ENCODE measurements at places on chromosomes 6 and 20.

- no peak for DNase-seq
Observed at GRCh38 chr6:91198588-91199255, 611.9 kb upstream of the MAP3K7 start.

DNA sequence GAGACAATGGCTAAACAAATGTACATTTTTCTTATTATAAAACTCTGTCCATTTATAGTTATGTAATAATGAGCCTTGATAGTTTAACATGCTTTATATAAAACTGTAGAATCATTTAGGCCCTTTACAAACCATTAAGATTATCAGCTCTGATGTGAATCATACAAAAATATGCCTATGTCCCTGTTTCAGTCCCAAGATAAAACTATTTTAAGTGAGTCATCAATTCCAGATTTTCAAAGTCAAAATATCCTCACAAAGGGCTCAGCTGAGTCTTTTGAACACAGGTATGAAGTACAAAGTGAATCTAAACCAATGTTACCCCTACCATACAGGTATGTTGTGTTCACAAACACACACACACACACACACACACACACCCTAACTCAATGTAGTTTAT is 88.0 kb downstream of the PTPRK start:
- DNase-seq = no peak

DNA sequence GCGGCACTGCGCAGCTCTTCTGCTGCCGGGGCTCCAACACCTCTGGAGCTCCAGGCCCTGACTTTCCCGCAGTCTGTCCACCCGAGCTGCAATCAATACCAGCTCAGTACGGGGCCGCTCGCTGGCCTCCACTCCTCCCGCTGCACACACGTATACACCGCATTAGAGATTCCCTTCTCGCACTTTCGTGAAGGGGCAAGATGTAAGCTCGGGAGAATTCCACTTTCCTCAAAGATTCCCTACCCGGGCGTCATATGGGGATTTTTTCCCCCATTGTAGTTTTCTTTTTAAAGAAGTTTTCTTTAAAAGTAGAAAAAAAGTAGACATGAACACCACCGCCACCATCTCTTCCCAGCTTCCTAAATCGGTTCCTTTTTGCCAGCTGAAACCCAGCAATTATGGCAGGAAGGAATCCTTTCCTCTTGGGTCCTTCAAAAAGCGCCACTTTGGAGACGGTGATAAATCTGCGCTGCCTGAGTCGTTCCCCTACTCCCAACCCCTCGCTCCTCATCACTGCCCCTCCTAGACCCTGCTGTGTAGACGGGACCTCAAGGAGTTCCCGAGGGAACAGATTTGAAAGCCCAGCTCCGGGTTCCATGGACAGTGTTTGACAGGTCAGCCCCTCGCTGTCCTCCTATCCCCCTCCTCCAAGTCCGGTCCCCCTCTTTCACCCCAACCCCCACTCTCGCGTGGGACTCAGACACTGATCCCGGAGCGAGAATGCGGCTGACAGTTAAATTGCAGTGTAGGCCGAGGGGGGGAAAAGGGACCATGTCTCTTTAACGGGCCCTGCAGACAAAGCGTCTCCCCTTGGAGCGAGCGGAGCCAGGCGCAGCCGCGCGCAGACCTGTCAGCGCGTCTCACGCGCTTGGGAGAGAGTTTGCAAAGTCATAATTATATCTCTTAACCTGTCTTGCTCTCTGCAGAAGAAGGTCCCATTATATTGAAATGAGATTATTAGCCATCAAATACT is 39.5 kb downstream of the NCR2 start:
- no peak for DNase-seq

DNA sequence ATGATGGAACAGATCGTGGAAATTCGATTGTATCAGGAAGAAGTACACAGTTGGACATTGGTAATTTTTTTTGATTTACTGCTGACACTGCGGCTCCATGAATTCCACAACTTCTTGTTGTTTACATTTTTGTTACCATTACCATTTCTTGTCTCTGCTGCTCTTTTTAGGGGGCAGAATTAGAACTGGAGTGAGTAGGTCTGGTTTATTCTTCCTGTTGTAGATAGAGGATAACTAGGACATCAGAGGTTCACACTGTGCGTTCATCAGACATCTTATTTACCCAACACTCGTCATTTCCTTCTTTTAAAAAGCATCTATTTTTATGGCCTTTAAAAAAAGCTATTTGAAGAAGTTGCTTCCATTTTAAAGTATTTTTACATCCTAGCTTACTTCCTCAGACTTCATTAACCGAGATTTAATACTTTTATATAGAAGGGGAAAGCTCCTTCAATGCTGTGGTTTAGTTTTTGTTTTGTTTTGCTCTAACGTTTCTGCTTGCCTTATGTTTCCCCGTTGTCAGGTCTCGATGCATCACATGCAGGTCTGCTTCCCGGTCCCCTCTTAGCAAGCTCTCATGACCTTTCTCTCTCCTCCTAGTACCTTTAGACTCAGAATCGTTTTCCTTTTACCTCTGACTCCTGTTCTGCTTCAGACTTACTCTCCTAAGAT is 139.1 kb downstream of the ARID1B start:
- DNase-seq = no peak

DNA sequence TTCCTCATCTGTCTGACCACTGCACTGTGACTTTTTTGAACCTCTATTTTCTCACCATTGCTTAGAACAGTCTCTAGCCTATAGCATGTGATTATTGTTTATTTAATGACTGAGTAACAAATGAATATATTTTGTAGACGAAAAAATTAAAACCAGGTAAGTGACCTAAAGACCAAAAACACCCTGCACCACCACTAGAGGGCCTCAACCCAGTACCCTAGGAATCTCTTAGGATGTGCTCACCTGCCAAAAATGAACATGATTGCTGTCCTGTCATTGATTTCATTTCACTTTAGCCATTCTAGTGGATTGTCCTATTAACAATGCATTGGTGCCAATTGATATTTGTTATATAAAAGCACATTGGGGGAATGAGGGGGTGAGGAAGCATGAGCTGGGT is 199.1 kb downstream of the COL9A1 start:
- DNase-seq = no peak

DNA sequence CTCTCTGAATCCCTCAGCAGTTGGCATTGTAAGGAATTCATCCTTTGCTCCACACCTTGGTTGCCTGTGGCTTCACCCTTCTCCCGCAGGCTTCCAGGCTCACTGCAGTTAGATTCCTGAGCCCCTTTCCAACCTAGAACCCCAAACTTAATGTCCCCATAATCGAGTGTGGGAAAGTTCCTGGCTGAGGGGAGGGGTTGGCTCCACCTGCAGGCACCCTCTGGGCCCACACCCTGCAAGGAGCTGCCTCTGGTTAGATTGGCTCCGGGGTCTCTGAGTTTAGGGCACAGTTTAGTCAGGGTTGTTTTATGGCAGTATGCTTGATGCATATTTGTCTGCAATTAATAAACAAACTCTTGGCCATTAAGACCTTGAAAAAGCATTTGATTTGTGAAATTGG is 63.4 kb downstream of the MTHFD1L start:
- DNase-seq = no peak

DNA sequence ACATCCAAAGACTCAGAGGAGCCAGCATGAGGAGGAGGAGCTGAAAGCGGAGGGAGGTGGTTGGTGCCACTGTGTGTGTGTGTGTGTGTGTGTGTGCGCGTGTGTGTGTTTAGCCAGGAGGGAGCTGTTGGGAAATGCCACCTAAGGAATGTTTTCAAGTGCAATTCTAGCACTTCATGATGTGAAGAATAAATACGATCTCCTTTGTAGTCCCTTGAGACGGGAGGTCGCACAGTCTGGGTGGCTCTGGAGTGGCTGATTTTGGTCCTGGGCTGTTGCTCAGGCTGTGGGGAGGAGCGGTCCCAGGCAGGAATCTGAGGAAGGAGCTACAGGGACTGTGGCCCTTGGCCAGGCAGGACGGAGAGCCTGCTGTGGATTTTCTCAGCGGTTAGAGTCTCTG is 93.7 kb downstream of the PPP1R14C start:
- DNase-seq = no peak

GRCh38 chr6:36285187-36285671 is 15.4 kb downstream of the PNPLA1 start:
- no peak for DNase-seq

- DNase-seq = no peak
Observed at GRCh38 chr6:166478782-166479592, 96.2 kb upstream of the MPC1 start.

DNA sequence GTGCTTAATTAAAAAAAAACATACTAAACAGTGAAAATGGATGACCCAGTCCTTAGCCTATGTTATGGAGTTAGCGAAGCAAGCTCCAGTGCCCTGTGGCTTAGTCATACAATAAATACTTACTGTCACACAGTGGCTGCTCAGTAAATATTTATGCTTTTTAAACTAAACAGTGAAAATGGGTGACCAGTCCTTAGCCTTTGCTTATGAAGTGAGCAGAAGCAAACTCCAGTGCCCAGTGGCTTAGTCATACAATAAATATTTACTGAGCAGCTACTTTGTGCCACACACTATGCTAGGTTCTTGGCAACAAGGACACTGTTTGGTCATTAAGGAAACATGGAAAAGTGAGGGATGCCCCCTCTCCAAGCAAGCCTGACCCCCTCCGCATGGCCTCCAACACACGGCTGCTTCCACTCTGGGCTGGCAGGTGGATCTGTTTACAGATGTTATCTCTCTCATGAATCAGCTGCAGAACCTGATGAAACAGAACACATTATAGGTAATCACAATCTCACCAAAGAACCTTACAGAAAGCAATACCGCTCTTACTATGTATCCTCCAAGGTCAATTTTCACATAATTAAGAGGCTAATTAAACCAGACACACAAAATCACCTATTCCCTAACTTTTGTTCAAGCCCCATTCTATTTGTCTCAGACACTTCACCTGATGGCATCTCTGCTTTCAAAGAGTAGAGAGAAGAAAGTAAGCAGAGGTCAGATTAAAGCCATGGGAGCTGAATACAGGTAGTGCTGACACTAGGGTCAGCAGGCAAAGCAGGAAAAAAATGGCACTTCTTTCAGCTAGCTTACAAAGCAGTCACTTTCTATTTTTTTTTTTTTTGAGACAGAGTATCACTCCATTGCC is 27.3 kb downstream of the CDK5RAP1 start:
- no peak for DNase-seq

- DNase-seq = no peak
Observed at GRCh38 chr6:94289131-94289530, 869.8 kb upstream of the EPHA7 start.

DNA sequence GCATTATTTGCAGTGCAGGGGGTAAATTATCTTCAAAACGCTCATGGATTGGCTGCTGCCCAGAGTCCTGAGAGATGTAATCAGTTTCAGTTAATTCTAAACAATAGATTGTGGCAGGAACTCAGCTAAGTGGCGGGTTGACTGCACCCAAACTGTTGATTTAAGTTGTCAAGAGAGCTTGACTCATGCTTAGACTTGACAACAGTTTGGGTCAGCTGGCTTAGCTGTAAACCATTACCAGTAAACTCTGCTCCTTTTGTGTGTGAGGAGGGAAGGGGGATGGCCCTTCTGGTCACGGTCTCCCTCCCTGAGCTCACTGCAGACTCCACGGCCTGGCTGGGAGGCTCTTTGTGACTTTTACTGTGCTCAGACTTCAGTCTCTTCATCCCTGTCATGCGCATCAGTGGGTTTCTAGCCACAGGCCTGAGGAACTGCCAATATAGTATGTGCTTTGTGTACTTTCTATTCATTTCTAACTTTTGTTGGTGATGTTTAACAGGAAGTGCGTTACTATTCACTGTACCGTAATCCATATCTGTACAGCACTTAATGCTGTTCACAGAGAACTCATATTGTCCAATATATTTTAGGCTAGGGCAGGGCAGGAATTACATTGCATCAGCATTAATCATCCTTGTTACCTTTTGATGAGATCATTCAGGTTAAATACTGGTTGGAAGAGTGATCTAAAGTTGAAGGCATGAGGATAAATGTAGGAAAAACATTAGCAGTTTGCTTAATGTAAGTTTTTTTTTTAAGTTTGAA is 488.3 kb downstream of the CDKAL1 start:
- DNase-seq = no peak

GRCh38 chr20:32207626-32208498 is at the start of the genes PLAGL2 and POFUT1:
Gene PLAGL2, minus strand, starts transcription at chr20:32207743. Its CDS starts 5,565 bp downstream, at chr20:32202178.
Gene POFUT1, plus strand, starts transcription at chr20:32207880. Its CDS starts 62 bp downstream, at chr20:32207942.
- DNase-seq = peak; percentile 94

DNA sequence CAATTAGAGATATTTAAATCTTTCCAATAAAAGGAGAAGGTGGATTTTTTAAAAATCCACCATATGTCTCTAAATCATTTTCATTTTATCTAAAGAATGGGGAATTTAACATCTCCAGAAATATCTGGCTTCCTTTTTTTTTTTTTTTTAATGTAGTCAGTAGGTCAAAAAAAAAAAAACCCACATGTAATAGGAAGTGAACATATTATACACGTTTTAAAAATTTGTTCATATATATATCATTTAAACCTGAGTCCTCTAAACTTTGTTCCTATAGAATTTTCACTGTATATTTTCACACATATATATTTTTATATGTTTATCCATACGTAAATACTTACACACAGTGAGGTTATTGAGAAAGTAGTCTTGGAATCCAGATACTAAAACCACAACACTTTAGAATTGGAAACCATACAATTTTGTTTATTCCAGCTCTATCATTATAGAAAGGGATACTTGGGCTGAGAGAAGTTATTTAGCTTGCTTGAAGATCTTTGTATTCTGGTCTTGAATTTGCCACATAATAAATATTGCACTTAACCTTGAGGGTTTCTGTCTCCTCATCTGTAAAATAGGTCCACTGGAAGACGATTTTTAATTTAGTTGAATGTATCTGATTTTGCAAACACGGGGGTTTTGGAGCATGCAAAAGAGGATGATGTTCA is 62.1 kb upstream of the ZNF217 start:
- DNase-seq = no peak

- DNase-seq = no peak
Observed at GRCh38 chr6:21842875-21843645, 249.5 kb downstream of the SOX4 start.

DNA sequence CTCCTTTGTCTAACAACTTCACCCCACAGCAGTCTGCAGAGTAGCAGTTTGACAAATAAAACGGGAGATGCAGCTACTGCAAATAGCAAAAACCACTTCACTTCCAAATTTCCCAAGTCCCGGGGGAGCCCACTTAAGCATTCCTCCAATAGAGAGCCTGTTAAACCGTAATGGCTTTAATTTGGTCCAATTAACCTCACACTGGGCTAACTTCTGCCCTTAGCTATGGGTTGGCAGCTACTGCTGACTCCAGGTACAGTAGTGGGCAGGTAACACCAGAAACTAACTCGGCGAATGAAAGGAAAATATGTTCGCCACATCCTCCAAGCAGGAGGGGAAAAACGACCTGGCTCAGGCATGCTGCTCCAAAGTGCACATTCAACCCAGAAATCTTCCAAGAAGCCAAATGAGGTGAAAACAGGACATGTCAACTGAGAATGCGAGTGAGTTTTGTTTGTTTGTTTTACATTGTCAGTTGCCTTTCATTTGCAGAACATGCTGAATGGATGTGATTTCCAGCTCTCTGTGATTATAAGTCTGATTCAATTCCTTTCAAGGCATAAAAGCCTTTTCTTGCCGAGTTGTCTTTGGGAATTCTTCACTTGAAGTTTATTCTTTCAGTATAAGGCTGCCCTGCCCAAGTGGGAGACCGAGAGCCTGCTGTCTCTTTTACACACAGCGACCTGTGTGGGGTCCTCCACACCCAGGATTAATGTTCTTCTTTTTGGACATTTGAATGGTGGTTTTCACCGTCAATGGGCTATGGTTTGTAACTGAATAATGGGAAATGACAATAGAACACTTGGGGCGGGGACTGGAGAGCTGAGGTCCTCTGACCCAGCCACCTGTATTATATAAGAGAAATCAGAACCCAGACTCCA is 117.3 kb upstream of the ARMC2 start:
- DNase-seq = no peak

All from T-helper 2 cell (primary cell).